ENCODE measurements at places on chromosomes 11 and 22. TPM values are rescaled to one million over a fixed set of nuclear protein-coding genes. Genes with fewer than 3 reads are reported as not detected.

SLC5A12 gene
- total RNA-seq, result 1.4 TPM

XNDC1N gene
- total RNA-seq, result 19.5 TPM

- peaks cover 15% of the 10 kb centered on the region for H3K4me1 ChIP-seq
- H3K36me3 ChIP-seq, result no peaks in the 10 kb centered on the region
- no peak overlapping the region for H3K4me3 ChIP-seq
- no peak overlapping the region for H3K27ac ChIP-seq
Observed at GRCh38 chr11:130386056-130386455, 42.4 kb downstream of the ADAMTS8 start.

GRCh38 chr11:123072332-123072761, 10.4 kb upstream of the HSPA8 start:
- no peak overlapping the region for H3K4me3 ChIP-seq
- no peaks in the 10 kb centered on the region for H3K27me3 ChIP-seq
- peaks cover 8% of the 10 kb centered on the region for H3K36me3 ChIP-seq
- H3K27ac ChIP-seq, result no peak overlapping the region

- H3K27ac ChIP-seq, result no peak overlapping the region
- H3K4me3 ChIP-seq, result peak overlapping the region; percentile 5
- no peaks in the 10 kb centered on the region for H3K27me3 ChIP-seq
- no peaks in the 10 kb centered on the region for H3K36me3 ChIP-seq
Observed at GRCh38 chr11:64148226-64148916, 17.5 kb downstream of the MACROD1 start.

- H3K36me3 ChIP-seq, result no peaks in the 10 kb centered on the region
- H3K27me3 ChIP-seq, result no peaks in the 10 kb centered on the region
- no peak overlapping the region for H3K27ac ChIP-seq
- no peak overlapping the region for H3K4me3 ChIP-seq
Observed at GRCh38 chr22:38572065-38572464, 2.1 kb upstream of the DMC1 start.

DNA sequence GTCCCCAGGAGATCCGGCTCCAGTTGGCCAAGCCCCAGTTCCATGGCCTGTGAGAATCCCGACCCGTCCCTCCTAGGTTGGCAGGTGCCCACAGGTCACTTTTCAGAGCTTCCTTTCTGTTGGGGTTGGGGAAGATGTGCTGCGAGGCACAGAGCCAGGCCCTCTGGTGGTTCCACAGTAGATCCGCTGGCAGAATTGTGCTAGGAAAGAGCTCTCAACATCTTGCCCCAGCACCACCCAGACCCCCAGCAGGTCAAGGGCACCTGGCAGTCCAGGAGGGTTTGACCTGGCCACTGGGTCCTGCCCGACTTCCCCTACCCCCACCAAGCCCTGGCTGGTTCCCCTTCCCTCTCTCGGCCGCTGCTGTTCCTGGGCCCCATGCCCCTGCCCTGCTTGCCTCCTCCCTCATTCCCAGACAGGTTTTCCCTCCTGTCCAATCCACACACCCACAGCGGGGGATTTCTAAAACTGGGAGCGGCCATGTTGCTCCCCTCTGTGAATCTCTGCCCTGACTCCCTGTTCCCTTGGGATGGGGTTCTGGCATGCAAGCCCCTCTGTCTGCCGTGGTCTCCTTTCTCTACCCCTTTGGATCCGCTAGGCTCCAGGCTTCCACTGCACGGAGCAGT, 26.2 kb upstream of the GCAT start:
- no peak overlapping the region for H3K27ac ChIP-seq
- H3K36me3 ChIP-seq, result no peaks in the 10 kb centered on the region
- peaks cover 14% of the 10 kb centered on the region for H3K27me3 ChIP-seq
- DNase-seq, result peak; percentile 66
- no peak overlapping the region for H3K4me3 ChIP-seq
- peaks cover 6% of the 10 kb centered on the region for H3K4me1 ChIP-seq

DNA sequence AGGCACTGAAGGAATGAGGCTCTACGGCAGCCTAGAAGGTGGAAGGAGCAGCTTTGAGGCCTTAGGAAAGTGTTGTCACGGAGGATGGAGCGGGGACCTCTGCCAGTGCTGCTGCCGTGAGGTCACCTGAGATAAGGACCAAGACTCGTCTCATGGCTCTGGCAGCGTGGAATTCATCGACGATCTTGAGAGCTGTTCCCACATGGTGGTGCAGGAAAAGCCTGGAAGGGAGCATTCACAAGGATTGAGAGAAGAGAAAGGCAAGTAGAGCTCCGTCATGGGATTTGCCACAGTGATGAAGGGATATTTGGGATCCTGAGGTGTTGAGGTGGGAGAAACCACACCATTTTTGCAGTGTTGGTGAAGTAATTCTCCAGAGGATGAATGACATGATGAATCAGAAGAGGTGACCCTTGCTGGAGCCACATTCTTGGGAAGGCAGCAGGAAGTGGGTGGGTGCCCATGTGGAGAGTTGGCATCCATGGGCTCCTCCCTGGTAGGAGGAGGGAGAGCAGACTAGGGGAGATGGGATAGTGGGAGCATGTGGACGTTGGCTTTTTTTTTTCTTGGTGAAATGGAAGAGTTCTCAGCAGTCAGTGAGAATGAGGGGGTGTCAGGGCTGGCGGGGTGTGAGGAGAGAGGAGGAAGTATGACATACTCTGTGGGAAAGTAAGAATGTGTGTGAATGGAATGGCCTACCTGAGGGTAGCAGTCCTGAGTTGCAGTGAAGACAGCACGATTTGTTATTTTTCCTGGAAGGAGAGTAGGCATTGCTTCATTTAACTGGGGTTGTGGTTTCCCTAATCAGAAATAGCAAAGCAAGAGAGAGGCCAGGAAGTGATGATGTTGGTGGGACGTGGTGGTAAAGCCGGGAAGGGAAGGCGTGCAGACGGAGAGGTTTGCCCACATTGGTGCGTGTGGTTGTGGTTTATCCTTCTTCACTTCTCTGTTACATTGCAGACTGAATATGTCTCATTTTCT, 11.1 kb downstream of the PPP6R3 start:
- no peaks in the 10 kb centered on the region for H3K27me3 ChIP-seq
- peak overlapping the region; percentile 55 for H3K27ac ChIP-seq
- peaks cover 4% of the 10 kb centered on the region for H3K36me3 ChIP-seq
- H3K4me3 ChIP-seq, result no peak overlapping the region

- no peaks in the 10 kb centered on the region for H3K4me1 ChIP-seq
- DNase-seq, result no peak
- H3K27ac ChIP-seq, result no peak overlapping the region
- no peaks in the 10 kb centered on the region for H3K27me3 ChIP-seq
- H3K36me3 ChIP-seq, result peaks cover 24% of the 10 kb centered on the region
Observed at GRCh38 chr11:68581439-68581838, 102.9 kb upstream of the GAL start.

DNA sequence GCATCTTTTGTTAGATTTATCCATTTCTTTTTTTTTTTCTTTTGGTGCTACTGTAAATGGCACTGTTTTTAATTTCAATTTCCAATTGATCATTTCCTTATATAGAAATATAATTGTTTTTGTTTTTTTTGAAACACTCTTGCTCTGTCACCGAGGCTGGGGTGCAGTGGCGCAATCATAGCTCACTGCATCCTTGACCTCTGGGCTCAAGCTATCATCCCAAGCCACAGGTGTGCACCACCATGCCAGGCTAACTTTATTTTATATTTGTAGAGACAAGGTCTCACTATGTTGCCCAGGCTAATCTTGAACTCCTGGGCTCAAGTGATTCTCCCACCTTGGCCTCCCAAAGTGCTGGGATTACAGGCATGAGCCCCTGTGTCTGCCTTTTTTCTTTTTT, 16.4 kb downstream of the FRMD8 start:
- no peak overlapping the region for H3K27ac ChIP-seq
- H3K4me1 ChIP-seq, result 0 out of 2 replicates have a peak, but pooled peaks cover 6% of the 10 kb centered on the region
- H3K27me3 ChIP-seq, result no peaks in the 10 kb centered on the region
- no peak for DNase-seq
- H3K4me3 ChIP-seq, result no peak overlapping the region

All from GM23338 (cell line).